ENCODE measurements at places on chromosomes 4 and X.

DNA sequence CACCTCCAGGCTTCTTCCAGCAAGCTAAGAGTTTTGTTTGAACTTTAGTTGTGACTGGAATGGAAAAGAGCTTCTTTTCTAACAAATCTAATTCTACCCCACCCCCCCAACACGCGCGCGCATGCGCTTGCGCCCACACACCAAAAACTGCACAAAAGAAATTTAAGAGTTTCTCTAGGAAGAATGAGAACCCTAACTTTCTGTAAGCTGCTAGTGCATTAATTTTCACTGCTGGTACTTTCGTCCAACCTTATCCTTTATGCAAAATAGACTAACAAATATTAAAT is 9.0 kb upstream of the INTU start:
- DNase-seq = no peak

DNA sequence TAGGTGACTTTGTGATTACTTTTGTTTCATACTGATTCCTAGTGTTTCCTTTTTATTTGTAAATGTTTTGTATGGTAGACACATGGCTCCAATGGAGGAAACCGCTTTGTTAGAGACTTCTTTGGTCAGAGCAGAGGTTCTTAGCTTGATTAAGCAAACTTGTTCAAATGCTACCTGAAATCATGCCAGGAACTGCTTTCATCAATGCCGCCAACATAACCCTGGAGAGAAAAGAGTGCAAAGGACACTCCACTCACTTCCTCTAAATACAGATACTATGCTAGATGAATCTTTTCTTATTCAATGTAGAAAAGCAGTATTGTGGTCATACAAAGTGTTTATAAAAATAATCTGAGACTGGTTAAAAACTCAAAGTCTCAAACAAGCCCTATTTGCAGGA is 25.7 kb upstream of the COX7B2 start:
- DNase-seq = no peak

- no peak for DNase-seq
These were observed 118.3 kb downstream of the SORBS2 start for GRCh38 chr4:185693548-185694215.

- no peak for DNase-seq
These were observed 124.2 kb upstream of the MBNL3 start for GRCh38 chrX:132612821-132613564.

- DNase-seq = no peak
These were observed 58.9 kb downstream of the RELL1 start for GRCh38 chr4:37627263-37627662.

DNA sequence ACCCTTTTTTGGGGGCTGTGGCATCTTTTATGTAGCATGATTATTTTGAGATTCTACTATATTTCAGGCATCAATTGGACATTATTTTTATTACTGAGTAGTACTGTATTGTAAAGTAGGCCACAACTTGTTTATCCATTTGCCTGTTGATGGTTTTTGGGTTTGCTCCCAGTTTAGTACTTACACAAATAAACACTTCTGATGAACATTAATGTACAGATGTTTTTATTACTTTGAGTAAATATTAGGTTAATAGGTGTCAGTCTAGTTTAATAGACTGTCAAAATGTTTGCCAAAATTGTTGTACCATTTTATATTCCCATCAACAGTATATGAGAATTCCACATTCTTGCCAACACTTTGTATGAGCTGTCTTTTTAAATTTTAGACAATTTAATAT is 214.9 kb upstream of the MAD2L1 start:
- DNase-seq = no peak

- DNase-seq = no peak
These were observed 1.0 kb downstream of the PRDX4 start for GRCh38 chrX:23668335-23668734.

- no peak for DNase-seq
These were observed 50.1 kb downstream of the CRLF2 start for GRCh38 chrX:1162119-1162916.

All from right renal cortex interstitium (tissue), 3 donors.